ENCODE measurements at places on chromosomes 12 and 14.

GRCh38 chr12:50786498-50787231, 22.8 kb downstream of the ATF1 start:
- no peak for DNase-seq

DNA sequence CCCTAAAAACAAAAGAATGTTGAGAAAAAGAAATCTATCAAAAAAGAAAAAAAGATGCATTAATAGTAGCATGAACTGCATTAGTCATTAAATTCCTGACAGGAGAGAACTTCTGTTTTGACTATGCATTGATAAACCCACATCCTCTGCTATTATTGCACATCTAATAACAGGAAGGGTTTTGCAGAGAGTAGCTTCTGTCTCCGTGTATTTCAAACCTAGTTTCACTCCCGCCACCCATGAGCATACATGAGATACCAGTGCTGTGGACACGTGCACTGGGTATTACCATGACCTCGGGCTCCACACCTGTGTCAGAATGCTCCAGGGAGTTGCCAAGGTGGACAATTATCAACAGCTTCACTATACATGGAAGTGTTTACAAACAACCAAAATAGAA, 449.1 kb upstream of the SOX5 start:
- DNase-seq, result no peak

- DNase-seq, result no peak
These were observed 2.8 kb downstream of the KRT83 start for GRCh38 chr12:52318241-52318990.

GRCh38 chr12:64610660-64611340, 505 bp downstream of the RASSF3 start:
- DNase-seq, result peak; percentile 55

DNA sequence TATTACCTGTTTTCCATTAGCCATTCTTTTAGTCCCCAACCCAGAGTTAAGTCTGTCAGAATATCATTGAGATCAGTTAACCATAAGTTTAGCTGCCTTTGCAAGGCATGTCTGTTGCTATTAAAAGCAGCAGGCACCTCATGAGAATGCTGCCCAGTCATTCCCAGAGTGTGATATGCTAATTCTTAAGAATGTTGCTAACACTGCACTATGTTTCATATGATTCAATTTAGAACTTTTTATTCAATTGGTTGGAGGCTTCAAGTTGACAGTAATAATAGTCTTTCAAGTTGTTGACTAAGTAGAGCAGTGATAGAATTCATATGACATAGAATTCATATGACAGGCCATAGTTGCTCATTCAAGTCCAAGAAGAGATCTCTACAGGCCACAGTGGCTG, 292.3 kb downstream of the FUT8 start:
- DNase-seq, result no peak

DNA sequence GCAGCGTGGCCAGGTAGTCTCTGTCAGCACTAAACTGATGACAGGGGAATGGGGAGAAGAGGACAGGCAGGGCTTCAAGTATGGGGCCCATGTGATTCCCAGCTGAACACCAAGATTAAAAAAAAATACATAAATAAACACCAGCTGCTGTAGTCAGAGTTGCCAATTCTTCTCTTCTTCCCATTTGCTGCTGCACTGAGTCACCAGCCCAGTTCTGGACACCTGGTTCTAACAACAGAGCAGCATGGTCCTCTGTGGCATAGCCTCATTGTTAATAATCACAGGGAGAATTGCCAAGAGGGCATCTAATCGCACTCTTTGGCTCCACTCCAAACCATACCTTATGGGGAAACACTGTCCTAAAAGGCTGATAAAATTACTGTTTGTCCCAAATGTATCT, 15.1 kb downstream of the PPM1H start:
- DNase-seq, result no peak

Measured in activated T-cell treated with anti-CD3 and anti-CD28 coated beads for 48 hours (primary cell).